Muscle of leg (tissue), 16 donors: ENCODE measurements at places on chromosomes 4 and X. TPM values are rescaled to one million over a fixed set of nuclear protein-coding genes. Genes with fewer than 3 reads are reported as not detected.

- no peak for DNase-seq
Measured at GRCh38 chr4:52576326-52576725, 82.8 kb downstream of the USP46 start.

GRCh38 chrX:131729295-131729694 is 185.4 kb downstream of the OR13H1 start:
- peak; percentile 96 for DNase-seq

DNA sequence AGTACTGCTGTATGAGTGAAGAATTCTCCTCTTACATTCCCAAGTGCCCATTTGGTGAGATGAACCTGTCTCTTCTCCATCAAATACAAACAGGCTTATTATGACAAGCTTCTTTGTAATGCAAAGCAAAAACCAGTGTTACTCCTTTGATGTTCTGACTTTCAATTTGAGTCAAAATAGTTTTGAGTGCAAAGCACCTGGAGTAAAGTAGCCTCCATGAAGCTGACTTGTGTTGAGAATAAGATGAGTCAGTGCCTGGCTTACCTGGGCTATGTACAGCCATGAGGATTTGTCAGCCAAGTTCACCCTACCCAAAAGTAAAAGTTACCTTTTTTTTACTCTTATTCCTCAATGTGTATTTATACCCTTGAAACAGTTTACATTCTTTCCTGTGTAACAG is 132.5 kb upstream of the FMR1 start:
- no peak for DNase-seq

GRCh38 chr4:143394739-143395453 is 58.2 kb downstream of the GAB1 start:
- DNase-seq: no peak

DNA sequence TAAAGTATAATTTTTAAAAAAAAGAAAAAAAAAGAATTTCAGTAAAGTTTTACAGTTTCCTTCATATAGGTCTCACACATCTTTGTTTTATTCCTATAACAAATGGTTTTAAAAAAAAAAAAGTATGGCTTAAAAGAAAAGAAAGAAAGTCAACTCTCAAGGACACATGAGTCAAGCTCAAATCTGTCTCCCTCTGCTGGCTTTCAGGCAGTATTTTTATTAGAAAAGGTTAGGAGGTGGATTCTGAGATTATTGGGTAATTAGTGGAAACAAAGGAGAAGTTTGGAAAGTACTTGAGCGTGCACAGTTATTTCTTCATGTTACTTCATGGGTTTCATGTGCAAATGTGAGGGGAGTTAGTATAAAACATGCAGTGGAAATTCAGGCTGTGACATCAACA is 36.6 kb upstream of the BTC start:
- DNase-seq: no peak

The TRAM1L1 gene
- total RNA-seq: 5.6 TPM

The RTL9 gene
- 0.80 TPM for total RNA-seq

The MAGEA8 gene
- not detected for total RNA-seq
